Stimulated activated CD4-positive, alpha-beta T cell treated with anti-CD3 and anti-CD28 coated beads, Interleukin-2, amount 100 ng/mL, for 48 hours (primary cell): ENCODE measurements at places on chromosomes 11 and 22.

DNA sequence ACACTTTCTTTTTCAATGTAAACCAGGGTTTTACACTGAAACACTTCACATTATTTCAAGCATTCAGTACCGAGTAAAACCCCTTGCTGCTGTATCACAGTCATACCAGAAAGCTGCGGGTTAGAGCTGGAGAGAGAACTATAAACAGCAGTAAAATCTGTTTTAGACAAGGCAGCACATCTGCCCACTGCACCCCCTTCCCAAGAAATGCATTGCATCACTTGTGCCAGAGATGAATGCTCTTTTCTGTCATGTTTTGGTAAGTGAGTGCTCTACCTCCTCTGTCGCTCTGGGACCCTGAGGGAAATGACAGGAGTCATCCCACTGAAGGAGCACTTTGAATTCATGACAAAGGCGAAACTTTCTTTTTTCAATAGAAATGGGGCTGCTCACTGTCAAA, 107.2 kb downstream of the MAML2 start:
- DNase-seq = peak; percentile 45

DNA sequence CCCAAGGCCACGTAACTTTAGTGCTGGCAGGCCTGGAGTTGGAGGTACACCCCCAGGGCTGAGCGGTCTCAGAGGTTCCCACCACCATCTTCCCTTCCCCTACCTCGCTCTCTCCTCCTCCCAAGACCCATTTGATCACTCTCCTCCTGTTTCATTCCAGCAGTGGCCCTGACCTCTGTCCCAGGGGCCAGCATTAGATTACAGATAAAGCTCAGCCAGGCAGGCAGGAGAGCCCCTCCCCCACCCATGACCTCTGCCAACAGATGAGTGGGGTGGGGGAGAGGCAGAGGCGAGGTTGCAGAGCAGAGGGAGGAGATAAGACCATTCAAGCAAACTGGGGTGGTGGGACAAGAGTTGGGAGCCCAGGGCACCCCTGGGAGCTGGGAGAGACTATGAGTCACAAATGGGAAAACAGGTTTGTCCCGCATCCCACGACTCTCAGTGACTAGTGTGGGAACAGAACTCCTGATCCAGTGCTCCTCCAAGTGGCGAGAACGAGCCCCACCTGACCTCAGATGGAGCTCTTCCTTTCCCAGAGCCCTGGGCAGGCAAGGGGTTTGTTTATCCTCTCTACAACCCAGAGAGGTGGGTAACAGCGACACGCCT, 367.9 kb downstream of the MN1 start:
- no peak for DNase-seq

DNA sequence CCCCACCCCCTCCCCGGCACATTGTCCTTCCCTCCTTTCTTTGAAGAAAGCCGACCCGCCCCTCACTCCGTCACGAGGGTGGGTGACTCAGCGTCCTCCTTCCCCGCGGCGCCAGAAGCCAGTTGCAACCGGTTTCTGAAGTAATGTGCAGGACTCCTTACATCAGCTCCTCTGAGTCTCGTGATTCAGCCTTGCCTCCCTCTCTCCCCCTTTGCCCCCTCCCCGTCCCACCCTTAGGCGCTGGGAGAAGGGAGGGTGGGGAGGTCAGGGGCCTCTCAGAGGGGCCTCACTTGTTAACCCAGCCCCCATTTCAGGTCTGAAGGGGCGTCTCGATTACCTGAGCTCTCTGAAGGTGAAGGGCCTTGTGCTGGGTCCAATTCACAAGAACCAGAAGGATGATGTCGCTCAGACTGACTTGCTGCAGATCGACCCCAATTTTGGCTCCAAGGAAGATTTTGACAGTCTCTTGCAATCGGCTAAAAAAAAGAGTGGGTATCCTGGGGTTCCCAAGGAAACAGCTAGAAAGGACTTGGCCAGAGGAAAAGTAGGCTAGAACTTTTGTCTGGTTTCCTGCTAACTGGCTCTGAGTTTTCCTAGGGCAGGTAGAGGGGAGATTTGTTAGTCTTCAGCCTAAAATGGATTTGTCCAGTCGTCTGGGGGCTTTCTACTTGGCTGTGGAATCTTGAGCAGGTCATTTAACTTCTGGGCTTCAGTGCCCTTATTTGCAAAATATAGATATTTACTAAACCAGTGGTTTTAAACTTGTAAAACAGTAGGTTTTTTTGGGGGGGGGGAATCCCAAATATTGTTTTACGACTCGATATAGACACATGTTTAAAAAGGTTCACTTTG, 1.1 kb downstream of the SLC3A2 start:
- peak; percentile 91 for DNase-seq

- no peak for DNase-seq
Observed at GRCh38 chr11:17259519-17259918, 17.0 kb upstream of the NUCB2 start.

GRCh38 chr22:44380756-44381486, 68.2 kb upstream of the SHISAL1 start:
- DNase-seq = no peak

GRCh38 chr11:59659981-59660380, 8.9 kb downstream of the PATL1 start:
- DNase-seq = no peak

DNA sequence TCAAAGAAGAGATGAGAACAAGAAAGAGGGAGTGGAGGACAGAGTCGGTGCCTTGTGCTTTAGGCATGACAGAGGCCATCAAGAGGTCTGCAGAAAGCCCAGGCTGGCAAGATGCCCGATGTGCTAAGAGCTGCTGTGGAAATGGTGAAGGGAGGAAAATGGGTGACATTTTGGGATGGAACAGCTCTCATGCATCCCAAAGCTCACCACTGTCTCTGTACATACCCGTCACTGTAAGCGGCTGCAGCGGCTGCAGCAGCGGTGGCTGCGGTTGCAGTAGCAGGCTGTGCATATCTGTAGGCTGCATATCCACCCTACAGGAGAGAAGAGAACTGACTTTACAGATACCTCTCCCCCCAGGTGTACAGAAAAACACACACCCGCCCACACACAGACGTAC, 28.6 kb downstream of the APOL5 start:
- no peak for DNase-seq

DNA sequence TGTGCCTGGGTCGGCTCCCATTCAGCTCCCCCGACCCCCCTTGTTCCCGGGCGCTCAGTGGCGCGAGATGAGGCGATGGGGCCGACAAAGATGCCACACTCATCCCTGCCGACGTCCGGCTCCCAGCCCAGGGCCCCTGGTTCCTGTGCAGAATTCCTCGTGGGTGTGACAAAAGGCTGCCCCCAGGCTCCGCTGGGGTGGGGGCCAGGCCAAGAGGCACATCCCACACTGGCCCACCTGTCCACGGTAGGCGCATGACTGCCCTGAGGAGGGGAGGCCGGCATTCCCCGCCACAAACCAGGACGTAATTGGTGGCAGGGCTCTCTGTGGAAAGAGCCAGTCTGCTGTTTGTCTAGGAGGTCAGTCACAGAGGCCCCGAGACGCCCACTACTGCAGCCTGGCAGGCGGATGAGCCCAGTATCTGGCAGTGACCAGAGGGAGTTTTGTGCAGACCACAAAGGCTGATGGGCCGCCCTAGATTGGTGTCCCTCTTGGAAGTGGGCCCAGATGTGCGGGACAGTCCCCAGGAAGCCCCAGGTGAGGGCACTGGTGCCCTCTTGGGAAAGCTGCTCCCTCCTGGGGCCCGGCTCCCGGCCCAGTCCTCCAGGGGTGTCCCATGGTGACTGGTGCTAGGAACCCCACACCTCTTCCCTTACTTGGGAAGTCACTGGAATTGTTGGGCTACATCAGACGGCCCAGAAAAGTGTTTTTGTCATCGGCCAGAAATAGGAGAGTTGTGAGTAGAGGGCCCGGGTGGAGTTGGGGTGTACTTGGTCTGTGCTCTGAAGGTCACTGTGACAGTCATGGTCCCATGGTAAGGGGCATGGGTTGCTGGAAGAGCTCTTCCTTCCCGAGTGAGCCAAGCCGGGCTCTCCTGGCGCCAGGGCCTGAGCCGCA, 5.8 kb downstream of the CCND1 start:
- DNase-seq = no peak

DNA sequence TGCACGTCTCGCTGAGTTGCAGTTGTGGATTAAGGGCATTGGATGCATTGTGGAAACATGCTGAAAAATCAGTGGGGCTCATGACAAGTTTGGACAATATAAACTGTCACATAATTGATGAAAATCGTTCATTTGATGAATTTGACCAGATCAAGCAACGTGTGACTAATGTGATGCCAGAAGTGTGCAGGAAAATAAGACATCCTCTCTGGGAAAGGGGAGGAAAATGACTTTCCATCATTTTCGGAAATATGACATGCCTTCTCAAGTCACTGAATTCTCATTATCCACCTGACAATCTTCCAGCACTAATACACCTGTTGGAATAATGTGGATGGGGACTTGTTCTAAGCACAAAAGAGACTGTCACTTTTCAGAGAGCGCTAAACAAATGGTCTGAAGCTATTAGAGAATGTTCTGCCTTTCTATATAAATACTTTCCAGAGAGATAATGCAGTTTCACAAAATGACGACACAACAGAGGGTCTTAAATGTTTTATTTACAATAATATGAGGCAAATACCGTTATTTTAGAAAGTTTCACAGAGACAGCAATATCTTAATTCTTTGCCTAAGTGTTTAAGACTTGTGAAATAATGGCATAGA, 1741.9 kb upstream of the RAG2 start:
- DNase-seq = no peak
